Cerebellar cortex (tissue), 1 donor: ENCODE measurements at places on chromosomes 13 and 19.

DNA sequence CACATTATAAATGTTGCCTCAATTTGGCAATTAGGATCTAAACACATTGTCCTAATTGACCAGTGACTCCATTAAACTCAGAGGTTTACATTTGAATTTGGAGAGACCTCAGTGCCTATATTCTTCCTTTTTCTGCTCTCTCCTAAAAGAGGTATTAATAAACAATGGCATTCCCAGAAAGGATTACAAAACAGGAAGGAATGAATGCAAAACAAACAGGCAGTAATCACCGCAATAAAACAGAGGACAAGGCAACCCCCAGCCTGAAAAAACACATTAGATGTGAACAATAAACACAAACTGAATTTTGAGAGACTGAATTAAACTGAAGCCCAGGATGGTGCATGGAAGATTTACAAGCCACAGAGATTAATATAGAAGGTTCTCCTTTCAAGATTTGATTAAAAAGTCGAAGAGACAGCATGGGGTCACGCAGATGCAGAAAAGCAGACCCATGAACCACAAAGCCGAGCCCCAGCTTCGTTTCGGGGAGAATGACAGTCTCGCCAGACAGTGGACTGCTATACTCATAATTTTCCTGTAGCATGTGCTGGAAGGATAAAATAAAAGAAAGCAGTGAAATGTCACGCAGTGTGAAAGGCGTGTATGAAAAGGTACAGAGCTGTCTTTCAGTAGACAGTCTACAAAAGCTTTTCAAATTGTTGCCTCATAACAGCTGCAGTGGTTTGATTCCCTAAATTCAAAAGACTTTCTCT lies 503.0 kb downstream of the LIG4 start:
- no peak for DNase-seq

- no peak for DNase-seq
Observed at GRCh38 chr13:31786011-31786410, 46.7 kb downstream of the RXFP2 start.

GRCh38 chr19:1889907-1890306 lies 4.6 kb upstream of the ABHD17A start:
- DNase-seq: no peak

GRCh38 chr13:110560601-110561343 lies 750 bp downstream of the RAB20 start:
- no peak for DNase-seq

- DNase-seq: no peak
Observed at GRCh38 chr13:107258599-107259187, 690.8 kb upstream of the ARGLU1 start.

- DNase-seq: no peak
Observed at GRCh38 chr19:41670755-41671154, 17.3 kb downstream of the CEACAM7 start.

- DNase-seq: no peak
Observed at GRCh38 chr13:60016229-60016628, 147.5 kb downstream of the DIAPH3 start.

DNA sequence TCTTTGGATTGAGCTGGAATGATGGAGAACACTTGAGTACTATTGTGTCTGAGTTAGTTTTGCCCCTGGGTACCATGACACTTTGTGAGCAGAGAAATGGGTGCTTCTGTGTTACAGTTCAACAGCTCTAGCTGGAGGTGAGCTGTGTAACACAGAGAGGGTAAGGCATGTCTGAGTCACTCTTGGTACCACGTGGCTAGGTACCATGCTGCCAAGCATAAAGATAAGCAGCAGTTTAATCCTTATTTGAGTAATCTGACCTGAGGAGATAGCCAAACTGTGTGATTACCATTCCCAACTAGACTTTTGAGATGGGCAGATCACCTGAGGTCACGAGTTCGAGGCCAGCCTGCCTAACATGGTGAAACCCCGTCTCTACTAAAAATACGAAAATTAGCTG lies 122.0 kb downstream of the OLFM4 start:
- DNase-seq: no peak

GRCh38 chr13:40340368-40341095 lies 325.9 kb downstream of the FOXO1 start:
- DNase-seq: no peak

GRCh38 chr13:33510350-33510970 lies 224.9 kb upstream of the STARD13 start:
- DNase-seq: no peak

DNA sequence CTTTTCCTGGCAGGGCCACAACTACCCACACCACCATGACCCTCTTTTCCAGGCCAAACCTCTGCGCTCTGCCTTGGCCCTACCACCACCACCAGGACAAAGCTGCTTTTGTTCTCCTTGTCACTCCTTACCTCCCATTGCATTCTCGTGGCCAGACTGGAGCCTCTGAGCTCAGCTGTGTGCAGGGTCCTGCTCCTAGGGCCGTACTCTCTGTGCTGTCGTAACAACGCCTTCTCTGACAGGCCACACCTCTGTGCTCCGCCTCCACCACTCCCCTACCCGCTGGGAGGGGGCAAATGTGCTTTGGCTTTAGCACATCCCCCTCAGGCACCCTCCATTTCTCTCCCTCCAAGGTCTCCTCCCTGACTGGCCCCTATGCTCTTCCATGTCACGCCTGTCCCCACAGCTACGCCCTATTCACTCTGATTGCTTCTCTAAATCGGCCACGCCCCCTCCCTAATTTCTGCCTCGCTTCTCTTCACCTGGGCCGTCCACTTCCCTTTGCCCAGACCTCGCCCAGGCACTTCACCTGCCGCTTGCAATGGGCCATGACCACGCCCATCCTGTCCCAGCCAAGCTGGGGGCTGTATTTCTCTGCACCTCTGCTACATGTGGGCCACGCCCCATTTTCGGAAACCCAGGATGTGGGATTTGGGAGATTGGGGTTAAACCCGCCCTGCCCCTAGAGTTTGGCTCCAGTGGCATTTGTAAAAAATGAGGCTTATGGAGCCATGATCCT lies 472.3 kb downstream of the KLF12 start:
- DNase-seq: no peak

DNA sequence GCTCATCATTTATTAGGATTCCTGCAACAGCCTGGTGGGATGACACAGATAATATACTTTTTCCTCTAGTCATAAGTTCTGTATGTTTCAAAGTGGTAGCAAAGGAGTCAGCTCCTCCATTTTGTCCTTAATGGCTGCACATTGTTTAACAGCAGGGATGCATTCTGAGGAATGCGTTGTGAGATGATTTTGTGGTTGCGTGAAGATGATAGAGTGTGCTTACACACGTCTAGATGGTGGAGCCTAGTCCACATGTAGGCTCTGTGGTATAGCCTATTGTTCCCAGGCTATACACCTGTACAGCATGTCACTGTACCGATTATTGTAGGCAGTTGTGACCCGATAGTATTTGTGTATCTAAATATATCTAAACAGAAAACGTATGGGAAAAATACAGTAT lies 4.6 kb downstream of the SMARCA4 start:
- no peak for DNase-seq

DNA sequence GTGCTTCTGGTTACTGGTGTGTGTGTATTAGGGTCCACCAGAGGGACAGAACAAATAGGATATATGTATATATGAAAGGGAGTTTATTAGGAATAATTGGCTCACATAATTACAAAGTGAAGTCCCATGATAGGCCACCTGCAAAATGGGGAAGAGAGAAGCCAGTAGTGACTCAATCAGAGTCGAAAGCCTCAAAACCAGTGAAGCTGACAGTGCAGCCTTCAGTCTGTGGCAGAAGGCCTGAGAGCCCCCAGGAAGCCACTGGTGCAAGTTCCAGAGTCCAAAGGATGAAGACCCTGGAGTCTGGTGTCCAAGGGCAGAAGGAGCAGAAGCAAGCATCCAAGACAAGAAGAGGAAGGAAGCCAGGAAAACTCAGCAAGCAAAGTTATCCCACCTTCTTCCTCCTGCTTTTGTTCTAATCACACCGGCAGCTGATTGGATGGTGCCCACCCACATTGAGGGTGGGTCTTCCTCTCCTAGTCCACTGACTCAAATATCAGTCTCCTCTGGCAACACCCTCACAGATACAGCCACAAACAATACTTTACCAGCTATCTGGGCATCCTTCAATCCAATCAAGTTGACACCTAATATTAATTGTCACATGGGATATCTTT lies 21.7 kb upstream of the SCEL start:
- DNase-seq: no peak

DNA sequence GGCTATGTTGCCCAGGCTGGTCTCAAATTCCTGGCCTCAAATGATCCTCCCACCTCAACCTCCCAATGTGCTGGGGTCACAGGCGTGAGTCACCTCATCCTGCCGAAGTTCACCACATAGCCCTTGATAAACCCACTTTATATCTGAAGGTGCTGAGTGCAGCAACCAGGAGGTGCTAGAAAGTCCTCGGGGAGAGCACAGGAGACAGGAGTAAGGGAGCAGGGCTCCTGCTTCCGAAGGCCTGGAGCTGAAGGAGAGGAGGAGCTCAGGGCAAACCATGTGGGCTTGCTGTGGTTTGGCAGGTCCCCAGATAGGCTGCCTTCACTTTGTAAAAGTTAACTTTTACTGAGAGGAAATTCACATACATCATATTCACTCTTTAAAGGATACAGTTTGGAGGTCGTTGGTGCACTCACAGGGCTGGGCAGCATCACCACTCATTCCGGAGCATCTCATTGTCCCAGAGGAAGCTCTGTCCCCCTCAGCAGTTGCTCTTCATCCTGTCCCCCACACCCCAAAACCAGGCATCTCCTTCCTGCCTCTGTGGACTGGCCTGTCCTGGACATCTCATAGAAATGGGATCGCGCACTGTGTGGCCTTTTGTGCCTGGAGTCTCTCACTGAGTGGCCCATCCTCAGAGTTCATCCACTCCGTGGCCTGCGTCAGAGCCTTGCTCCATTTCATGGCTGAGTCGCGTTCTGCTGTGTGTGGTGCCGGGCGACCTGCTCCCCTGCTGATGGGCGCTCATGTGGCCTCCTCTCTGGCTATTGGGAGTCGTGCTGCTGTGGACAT lies 49.5 kb downstream of the KDM4B start:
- no peak for DNase-seq

GRCh38 chr13:20019043-20019442 lies 60.5 kb downstream of the ZMYM2 start:
- no peak for DNase-seq

DNA sequence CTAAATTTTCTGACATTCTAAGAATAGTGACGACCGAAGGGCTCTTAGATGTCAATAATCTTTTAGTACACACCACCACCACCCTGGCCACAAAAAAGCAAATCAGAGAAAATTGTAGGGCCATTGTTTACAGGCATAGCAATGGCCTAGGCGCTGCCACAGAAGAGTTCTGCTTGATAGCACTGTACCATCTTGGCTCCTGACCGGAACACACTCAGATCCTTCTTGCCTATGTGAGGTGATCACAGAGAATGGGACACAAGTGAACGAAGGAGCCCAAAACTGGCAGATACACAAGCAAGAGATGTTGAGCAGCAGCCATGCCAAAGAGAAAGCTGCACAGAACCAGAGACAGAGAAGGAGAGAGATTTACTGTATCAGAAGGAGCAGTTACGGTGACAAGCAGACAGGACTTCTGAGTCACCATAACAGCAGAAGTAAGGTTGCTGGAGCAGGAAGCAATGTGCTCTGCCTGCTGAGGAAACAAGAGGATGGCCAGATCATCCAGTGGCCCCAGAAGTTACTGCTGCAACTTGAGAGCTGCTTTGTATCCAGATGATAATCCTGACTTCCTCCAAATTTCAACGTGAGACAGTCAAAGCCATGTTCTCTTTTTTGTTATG lies 105.2 kb downstream of the SLITRK6 start:
- peak; percentile 0 for DNase-seq

DNA sequence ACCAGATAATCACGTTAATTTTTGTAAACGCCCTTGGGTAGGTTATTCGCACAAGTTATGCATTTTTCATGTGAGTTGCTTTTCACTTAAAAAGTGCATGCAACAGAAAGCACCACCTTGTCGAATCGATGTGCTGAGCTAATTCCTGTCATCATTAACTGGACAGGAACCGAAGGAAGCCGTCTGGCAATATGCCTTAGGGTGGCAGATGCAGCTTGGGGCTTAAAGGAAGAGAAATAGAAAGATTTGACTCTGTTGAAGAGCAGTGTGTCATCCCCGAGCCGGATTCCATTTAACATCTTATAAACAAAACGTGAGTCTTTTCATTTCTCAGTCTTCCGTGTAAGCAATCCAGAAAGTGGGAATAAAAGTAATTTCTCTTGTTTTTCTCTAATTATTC lies 70.0 kb downstream of the ATP11A start:
- DNase-seq: no peak

GRCh38 chr19:12703046-12703445 lies 6.6 kb upstream of the FBXW9 start:
- DNase-seq: peak; percentile 73

DNA sequence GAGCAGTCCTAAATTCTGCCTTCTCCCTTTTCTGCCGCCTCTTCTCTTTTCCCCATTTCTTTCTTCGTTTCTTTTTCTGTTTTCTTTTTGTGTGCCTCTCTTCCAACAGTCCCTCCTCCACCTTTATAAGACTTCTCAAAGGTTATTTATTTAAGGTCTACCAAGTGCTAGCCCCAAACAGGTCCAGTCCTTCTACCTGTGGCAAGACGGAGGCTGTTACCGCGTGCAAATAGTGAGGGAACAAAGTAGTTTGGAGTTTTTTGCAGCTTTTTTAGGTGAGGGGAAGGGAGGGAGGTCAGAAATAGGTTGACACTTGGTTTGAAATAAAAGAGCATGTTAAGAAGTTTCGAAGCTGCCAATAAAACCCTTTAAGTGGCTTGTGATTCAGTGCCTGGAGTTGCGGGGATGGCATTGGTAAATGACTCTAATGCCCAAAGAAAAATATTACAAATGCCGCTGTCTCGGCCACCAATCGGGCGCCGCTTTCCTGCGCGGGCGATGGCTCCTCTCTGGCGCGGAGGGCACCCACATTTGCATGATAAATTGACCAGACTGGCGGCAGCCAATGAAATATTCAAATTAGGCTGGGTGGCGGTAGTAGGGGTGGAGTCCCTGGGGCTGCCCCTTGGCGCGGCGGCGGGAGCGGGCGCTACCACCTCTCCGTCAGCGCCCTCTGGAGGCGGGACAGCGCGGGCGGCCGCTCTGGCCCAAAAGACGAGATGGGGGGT lies 7.5 kb upstream of the TSHZ3 start:
- no peak for DNase-seq

- no peak for DNase-seq
Observed at GRCh38 chr19:31226151-31226935, 122.9 kb downstream of the TSHZ3 start.

GRCh38 chr19:54616057-54616456 lies 14.2 kb upstream of the LILRB1 start:
- DNase-seq: no peak

GRCh38 chr13:101035119-101035620 lies 360.6 kb upstream of the TMTC4 start:
- no peak for DNase-seq

- no peak for DNase-seq
Observed at GRCh38 chr13:28658539-28658795, 463 bp upstream of the POMP start.

DNA sequence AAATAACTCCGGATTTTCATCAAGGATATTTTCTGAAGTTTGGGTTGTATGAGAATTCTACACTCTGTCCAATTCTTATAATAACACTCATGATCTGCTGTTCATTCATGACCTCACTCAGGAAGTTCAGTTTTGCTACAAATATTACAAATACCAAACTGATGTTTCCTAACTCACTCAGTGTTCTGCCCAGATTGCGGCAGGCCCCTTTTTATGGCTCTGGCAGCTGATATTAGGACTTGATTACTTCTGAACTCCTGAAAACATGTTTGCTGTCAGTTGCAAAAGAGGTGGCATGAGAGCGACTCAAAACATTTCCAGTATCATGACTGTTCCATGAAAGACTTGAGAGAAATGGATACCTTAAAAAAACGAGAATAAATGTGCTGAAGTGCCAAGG lies 188.0 kb downstream of the RGCC start:
- DNase-seq: no peak

GRCh38 chr19:41309180-41310032 lies 566 bp upstream of the CCDC97 start:
- DNase-seq: peak; percentile 41

GRCh38 chr13:96052656-96053002 lies 572 bp downstream of the UGGT2 start:
- DNase-seq: peak; percentile 35
